Activated naive CD4-positive, alpha-beta T cell treated with anti-CD3 and anti-CD28 coated beads, Interleukin-2, amount 10 ng/mL, durations not matched to agents 5 hours and 36 hours (primary cell): ENCODE measurements at places on chromosomes 3 and 15. TPM values are rescaled to one million over a fixed set of nuclear protein-coding genes. Genes with fewer than 3 reads are reported as not detected.

The COL6A6 gene
- not detected for total RNA-seq

The FAM174B gene
- total RNA-seq: 3.8 TPM

The IL17RE gene
- 0.39 TPM for total RNA-seq

The PPP1R14D gene
- not detected for total RNA-seq

The RAB6B gene
- total RNA-seq: not detected

The SAXO2 gene
- not detected for total RNA-seq
